ENCODE measurements at places on chromosomes 2 and 18. TPM values are rescaled to one million over a fixed set of nuclear protein-coding genes. Genes with fewer than 3 reads are reported as not detected.

DNA sequence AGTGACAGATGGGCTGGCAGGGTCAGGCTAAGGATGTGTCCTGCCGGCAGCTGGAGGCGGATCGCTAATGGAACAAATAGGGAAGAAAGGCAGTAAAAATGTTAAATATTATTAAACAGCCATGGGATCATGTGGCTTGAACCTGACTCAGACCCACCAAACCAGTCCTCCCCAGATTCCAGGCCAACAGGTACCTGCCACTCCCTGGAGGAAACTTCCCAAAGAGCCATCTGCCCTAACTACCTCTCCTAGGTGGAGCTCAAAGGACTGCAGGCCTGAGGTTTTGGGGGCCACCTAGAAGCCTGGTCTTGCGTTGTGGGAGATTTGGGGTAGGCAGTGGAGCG is 34.3 kb downstream of the CIB4 start:
- H3K27me3 ChIP-seq, result no peaks in the 10 kb centered on the region

GRCh38 chr2:28991460-28991859 is 10.4 kb downstream of the TOGARAM2 start:
- no peak for DNase-seq
- no peak overlapping the region for H3K4me3 ChIP-seq
- H3K27me3 ChIP-seq, result no peaks in the 10 kb centered on the region
- no peak overlapping the region for H3K27ac ChIP-seq

DNA sequence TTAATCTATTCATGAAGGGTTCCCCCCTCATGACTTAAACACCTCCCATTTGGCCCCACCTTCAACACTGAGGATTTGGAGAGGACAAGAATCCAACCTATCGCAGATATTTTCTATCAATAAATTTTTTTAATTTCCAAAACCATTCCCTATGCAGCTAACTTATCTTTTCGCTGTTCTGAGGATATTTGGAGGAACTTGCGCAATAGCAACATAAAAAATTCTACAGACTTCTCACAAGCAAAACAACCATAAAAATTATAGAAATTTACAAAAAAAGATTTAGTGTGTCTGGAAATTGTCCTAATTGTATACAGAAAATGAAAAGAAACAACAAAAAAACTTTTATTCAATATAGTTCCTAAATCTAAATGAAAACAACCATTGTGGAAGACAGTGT is 1472.7 kb upstream of the ZEB2 start:
- H3K27me3 ChIP-seq, result no peaks in the 10 kb centered on the region
- H3K27ac ChIP-seq, result no peak overlapping the region
- no peak for DNase-seq
- H3K4me3 ChIP-seq, result no peak overlapping the region
- H3K4me1 ChIP-seq, result no peaks in the 10 kb centered on the region

DNA sequence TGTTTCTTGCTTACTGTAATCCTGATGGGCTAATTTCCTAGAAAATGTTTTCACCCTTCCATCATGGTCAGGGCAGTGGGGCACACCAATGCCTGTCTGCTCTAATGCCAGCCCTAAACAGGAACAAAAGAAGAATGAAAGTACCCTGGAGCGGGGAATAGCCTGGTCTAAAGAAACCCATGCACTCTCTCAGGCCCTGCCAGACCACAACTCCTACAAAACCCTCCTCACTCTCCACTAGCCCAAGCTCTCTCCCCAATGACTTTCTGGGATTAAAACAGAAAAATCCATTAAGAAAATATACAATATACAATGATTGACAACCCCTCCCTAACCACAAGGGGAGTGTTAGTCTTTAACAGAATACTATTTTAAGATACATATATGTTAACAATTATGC is 67.6 kb downstream of the AAK1 start:
- no peaks in the 10 kb centered on the region for H3K27me3 ChIP-seq
- no peak overlapping the region for H3K4me3 ChIP-seq
- peaks cover 73% of the 10 kb centered on the region for H3K4me1 ChIP-seq
- DNase-seq, result no peak

DNA sequence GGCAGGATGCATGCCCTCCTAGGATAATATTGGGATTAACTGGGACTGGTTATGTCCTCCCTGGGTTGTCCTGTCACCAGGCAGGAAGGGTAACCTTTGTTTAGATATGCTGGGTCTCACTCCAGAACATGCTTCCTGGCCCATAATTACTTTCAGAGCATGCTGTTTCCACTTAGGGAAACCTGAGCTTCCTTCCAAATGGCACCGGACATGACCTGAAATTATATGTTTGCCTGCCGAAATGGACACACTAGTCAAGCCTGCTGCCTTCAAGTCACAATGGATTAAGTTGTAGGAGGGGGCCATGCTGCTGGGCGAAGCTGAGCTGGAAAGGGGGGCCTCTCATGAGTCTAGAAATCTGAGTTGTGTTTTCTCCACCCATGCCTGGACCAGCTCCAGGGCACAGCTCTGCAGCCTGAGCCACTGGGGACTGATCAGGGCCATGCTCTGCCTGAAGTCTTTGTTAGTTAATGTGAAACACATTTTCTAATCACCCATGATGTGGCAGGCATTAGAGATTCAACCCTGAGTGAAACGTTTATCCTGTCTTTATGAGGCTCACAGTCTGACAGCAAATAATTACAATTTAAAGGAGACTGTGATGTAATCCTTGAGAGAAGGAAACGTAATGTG is 273.3 kb downstream of the TNS1 start:
- H3K4me1 ChIP-seq, result no peaks in the 10 kb centered on the region
- no peak overlapping the region for H3K4me3 ChIP-seq
- no peaks in the 10 kb centered on the region for H3K27me3 ChIP-seq
- no peak for DNase-seq
- H3K36me3 ChIP-seq, result no peaks in the 10 kb centered on the region

DNA sequence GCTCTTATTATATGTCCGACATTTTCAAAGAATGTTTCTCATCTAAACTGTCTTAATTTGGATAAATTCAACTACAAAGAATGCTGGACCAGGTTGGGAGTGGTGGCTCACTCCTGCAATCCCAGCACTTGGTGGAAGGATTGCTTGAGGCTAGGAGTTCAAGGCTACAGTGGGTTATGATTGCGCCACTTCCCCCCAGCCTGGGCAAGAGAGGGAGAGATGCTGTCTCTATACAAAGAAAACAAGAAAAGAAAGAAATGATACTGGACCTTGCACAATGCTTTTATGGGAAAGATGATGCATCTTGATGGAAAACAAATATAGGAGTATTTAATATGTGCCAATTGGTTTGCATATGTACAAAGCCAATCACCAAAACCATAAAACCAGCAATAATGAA is 296.7 kb downstream of the LPIN1 start:
- peaks cover 58% of the 10 kb centered on the region for H3K4me1 ChIP-seq
- no peak overlapping the region for H3K27ac ChIP-seq
- H3K4me3 ChIP-seq, result no peak overlapping the region
- no peaks in the 10 kb centered on the region for H3K27me3 ChIP-seq

- H3K27me3 ChIP-seq, result peaks cover 6% of the 10 kb centered on the region
- H3K4me1 ChIP-seq, result no peaks in the 10 kb centered on the region
- H3K27ac ChIP-seq, result no peak overlapping the region
Measured at GRCh38 chr18:76524900-76525698, 30.1 kb upstream of the ZNF516 start.

- H3K36me3 ChIP-seq, result no peaks in the 10 kb centered on the region
- no peak for DNase-seq
- H3K27me3 ChIP-seq, result no peaks in the 10 kb centered on the region
- no peak overlapping the region for H3K4me3 ChIP-seq
Measured at GRCh38 chr2:241796209-241796608, 12.8 kb upstream of the NEU4 start.

- no peak overlapping the region for H3K4me3 ChIP-seq
- H3K36me3 ChIP-seq, result no peaks in the 10 kb centered on the region
- DNase-seq, result no peak
- H3K4me1 ChIP-seq, result no peaks in the 10 kb centered on the region
- no peak overlapping the region for H3K27ac ChIP-seq
- no peaks in the 10 kb centered on the region for H3K27me3 ChIP-seq
Measured at GRCh38 chr2:125371867-125372266, 1284.1 kb upstream of the GYPC start.

The TMEM247 gene
- not detected for total RNA-seq

DNA sequence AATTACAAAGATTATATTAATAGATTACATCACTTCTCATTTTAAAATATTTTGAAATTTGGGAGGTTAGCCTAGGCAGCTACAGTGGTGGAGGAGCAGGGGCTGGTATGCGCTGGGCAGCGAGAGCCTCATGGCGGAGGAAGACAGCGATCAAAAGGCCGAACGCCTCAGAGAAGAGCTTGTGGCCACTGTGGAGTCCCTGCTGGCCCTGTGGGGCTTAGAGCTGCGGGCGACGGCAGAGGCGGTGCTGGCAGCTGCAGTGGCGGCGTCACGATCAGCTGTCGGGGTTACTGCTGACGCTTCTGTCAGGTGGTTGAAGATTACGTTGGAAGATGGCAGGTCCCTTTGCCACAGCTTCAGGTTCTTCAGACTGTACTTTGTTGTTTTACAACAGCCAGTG is 87.4 kb downstream of the ROCK2 start:
- no peaks in the 10 kb centered on the region for H3K4me1 ChIP-seq
- H3K4me3 ChIP-seq, result no peak overlapping the region
- DNase-seq, result no peak
- no peaks in the 10 kb centered on the region for H3K27me3 ChIP-seq
- no peaks in the 10 kb centered on the region for H3K36me3 ChIP-seq

The APLF gene
- total RNA-seq, result 3.6 TPM

The TMEM198 gene
- total RNA-seq, result 6.0 TPM

The CNDP1 gene
- 0.09 TPM for total RNA-seq

All from CD8-positive, alpha-beta memory T cell (primary cell).